Stimulated activated CD4-positive, alpha-beta T cell treated with anti-CD3 and anti-CD28 coated beads, Interleukin-4, amount 100 ng/mL, for 24 hours (primary cell): ENCODE measurements at places on chromosomes 7 and 10.

DNA sequence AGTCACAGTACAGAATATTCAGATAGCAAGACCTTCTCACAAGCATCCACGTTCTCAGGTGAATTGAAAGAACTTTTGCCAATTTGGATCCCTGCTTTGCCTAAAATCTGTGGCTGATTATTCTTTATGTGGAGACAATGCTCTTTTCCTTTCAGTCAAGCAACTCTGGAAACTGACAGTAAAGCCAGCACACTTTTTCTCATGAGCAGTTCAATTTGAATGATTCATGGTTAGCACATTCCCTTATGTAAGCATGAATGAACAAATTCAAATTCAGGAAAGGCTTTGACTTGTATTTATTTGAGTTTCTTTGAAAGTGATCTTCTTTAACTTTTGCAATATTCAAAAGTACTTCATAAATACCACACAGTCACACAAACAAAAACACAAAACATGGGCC is 57.6 kb downstream of the MEOX2 start:
- DNase-seq, result no peak

- no peak for DNase-seq
Observed at GRCh38 chr10:48406658-48407057, 100.2 kb downstream of the MAPK8 start.

- no peak for DNase-seq
Observed at GRCh38 chr10:92627845-92628480, 35.0 kb downstream of the KIF11 start.

DNA sequence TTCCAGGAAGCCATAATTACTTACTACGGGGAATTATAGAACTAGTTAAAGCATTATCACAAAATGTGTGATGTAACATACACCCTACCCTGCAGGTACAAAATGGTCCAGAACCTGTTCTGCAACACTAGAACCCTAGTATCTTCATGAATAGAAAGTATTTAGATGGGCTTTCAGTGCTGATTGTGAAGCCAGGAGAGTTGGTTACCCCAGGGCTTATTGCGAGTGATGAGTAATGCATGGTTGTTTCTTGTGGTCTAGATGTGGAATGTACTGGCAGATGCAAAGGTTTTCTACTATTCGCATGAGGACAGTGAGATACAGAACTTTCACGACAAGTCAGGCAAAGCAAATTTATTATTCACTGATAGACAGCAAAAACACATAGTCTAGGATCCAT is 33.6 kb upstream of the AGR3 start:
- DNase-seq, result no peak

DNA sequence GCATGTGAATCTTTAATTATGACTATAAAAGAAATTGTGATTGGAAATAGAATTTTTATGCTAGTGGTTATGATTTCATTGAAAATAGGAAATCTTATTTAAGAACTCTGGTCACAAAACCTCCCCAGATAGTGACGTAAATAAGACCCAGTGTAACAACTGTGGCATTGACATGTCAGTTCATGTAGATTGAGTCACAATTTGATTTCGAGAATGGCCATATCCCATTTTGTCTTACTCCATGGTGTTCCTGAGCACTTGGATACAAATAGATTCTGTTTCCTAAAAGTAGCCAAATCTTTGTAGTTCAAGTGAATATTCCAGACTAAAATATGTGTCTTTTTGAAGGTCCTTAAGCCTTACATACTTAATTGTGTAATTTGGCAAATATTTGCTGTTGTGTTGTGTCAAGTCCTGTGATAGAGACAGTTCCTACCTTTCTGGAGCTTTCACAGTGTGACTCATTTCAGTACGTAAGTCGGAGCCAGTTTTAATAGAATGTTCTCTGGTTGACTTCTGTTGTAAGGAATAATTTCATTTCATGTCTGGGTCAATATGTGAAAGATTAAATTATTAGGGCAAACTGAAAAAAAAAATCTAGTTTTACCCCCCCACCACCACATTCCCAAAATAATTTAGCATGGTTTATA is 37.1 kb upstream of the TOMM7 start:
- no peak for DNase-seq

GRCh38 chr10:44627591-44628354 is 242.9 kb upstream of the CXCL12 start:
- DNase-seq, result no peak

- DNase-seq, result peak; percentile 45
Observed at GRCh38 chr7:130941322-130942210, 207.6 kb upstream of the KLF14 start.

- DNase-seq, result no peak
Observed at GRCh38 chr10:82420001-82420400, 545.0 kb downstream of the NRG3 start.

- DNase-seq, result no peak
Observed at GRCh38 chr7:155954550-155955366, 142.5 kb upstream of the SHH start.

- DNase-seq, result no peak
Observed at GRCh38 chr10:68938884-68939283, 17.1 kb upstream of the DDX21 start.

DNA sequence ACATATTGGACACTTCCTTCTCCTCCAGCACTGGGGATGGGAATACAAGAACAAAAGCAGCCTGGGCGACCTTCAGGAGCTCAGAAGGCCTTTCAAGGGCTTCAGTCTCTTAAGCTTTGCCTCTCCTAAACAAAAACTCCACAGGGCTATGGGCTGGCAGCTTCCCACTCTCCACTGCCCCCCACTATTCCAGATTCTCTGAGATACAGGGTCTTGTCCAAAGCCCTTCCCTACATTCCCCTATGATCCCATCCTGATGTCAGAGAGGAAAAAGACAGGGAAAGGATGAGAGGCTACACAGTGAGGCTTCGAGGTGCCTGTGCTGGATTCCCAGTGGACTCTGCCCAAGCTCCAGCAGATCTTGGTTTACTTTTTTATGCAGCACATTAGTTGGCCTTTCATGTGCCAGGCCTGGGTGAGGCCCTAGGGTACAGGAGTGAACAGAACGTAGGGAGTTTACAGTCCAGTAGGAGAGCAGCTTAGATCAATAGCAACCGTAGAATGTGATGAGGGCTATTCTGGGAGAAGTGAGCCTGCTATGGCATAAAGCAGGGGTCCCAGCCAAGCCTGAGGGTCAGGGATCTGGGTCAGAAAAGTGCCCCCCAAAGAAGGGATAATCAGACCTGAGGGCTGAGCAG is 33.3 kb downstream of the LEP start:
- DNase-seq, result no peak

DNA sequence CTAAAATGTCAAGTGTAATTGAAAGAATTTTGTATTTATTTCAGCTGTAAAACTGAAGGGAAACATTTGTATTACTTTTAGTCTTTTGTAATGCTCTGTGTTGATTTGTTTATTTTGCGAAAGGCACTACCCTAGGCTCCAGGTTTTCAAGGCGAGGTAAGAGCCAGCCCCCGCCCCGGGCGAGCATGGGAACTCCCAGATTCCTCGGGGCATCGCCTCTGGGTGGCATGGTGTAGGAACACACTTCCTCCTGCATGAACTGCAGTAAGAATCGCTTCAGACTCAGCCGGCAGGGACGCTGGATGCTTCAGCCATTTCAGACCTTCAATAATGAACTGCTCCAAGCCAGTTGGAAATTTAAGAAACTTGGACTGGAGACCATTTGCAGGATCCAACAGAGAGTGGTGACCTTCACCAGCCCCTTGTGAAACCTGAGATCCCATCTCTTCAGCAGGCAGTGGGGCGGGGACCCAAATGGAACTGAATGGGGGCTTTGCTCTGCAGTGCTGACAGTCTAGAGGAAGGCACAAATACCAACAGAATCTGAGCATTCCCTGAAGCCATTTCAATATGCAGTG is 544.3 kb upstream of the MGMT start:
- no peak for DNase-seq

DNA sequence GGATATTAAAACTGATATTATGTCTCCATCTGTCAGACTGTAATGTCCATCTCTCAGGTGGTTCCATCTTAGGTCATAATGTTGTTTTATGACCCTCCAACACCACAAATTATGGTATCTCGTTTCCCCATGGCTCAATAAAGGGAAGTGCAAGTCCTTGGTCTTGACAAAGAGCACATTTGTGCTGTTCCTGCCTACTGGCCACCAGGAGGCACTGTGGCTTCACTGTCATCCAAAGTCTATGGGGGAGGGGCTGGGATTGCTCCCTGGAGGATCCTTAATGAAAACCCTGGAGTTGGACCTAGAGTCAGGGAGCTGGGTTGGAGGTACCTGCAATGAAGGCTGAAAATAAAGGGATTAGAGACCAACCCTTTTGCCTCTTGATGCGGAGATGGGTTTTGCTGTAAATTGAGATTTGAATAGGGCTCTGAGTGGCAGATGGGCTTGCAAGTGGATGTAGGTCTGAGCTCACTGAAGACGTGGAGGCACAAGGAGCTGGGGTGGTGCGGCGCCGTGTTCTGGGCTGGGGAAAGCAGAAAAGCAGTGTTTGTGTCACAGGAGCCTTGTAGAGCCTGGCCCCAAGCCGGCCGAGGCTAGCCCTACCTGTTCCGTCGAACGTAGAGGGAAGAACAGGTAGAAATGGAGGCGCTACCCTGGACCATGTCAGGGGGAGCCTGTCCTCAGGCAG is 180.5 kb upstream of the PRSS58 start:
- DNase-seq, result peak; percentile 22

- DNase-seq, result no peak
Observed at GRCh38 chr7:124761164-124761715, 4.4 kb downstream of the GPR37 start.

DNA sequence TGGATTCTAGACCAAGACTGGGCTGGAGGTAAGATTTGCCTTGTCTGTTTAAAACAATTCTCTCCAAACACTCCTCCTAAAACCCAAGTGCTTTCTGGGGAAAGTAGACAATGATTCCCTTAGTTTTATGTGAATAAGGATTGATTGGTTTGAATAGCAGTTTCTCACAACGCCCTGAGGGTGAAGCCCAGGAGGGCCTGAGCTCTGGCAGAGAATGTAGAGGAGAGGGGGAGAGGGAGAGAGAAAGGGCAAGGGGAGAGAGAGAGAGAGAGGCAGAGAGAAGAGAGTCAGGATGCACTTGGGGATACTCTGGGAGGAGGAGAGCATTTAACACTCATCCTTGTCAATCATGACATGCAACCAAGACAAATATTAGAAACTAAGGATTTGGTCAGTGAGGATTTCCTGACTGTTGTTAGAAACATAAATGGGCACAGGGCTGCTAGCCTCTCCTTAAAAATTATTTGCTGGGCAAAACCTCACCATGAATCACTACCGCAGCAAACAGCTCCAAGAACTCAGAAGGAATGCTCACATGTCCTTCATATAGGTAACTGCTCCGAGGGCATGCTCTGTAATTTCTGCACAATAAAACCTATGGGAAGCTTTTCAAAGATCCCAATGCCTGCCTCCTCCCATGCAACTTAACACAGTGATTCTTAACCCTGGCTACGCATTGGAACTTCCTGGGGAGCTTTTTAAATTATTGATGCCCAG is 55.2 kb upstream of the RAPGEF5 start:
- no peak for DNase-seq

- no peak for DNase-seq
Observed at GRCh38 chr7:124276005-124276622, 243.2 kb upstream of the TMEM229A start.

DNA sequence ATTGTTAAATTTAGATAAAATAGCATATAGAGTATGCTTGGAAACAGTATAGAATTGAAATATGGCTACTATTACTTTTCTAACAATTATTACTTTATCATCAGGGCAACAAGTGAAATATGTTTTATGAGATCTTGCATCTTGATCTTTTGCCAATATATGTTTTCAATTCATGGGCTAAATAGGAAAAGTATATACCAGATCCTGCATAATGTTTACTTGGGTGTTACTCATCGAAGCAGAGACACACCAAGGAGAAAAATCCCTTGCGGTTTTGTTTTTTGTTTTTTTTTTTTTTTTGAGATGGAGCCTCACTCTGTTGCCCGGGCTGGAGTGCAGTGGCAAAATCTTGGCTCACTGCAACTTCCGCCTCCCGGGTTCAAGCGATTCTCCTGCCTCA is 541.4 kb downstream of the SUGCT start:
- no peak for DNase-seq

DNA sequence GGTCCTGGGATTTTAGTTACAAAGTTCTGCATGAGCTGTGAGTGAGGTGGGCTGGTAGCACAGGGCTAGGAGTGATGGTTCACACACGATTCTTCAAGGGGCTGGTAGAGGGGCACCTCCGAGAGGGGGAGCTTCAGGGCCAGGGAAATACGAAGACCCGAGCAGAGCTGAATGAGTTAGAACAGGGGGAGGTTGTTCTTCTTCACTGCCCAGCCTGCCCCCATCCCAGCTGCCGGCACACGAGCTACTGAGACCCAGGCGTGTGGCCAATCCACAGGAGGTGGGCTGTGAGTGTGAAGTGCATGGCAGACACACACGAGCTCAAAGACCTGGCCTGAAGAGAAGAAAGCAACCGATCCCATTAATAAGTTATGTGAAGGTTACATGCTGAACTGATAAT is 256.2 kb upstream of the ZNF32 start:
- DNase-seq, result no peak

GRCh38 chr7:80643336-80643915 is 5.0 kb downstream of the CD36 start:
- no peak for DNase-seq

GRCh38 chr7:117489430-117489829 is 9.6 kb downstream of the CFTR start:
- no peak for DNase-seq

DNA sequence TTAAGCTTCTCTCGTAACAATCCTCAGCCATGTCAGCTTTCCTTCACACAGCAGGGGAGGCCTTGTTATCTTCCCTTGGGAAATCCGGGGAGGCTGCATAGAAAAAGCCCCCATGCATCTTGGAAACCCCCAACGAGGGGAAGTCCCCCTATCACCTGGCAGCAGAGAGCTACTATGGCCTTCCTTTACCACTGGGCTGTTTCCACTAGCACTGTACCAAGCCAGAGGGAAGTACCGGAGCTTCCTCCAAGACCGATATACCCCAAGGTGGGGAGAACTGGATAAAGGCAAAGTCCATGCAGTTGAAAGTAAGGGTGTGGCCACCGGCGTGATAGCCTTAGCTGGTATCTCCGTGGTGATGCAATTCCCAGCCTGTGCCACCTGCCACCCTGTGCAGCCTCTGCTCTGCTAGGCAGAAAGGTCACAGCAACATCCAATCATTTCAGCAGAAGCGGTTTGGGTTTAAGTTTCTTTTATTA is 4.4 kb upstream of the CLIP2 start:
- DNase-seq, result no peak

- DNase-seq, result peak; percentile 17
Observed at GRCh38 chr7:70776627-70777101, 355.3 kb upstream of the GALNT17 start.

- DNase-seq, result no peak
Observed at GRCh38 chr10:124035306-124035927, 58.0 kb downstream of the CHST15 start.

GRCh38 chr7:360454-361100 is 70.6 kb downstream of the FOXL3 start:
- DNase-seq, result peak; percentile 51

- no peak for DNase-seq
Observed at GRCh38 chr10:84078771-84079170, 60.5 kb upstream of the GHITM start.

GRCh38 chr7:107678110-107678753 is 17.6 kb downstream of the SLC26A4 start:
- no peak for DNase-seq
